ENCODE measurements at places on chromosomes 6 and 20.

DNA sequence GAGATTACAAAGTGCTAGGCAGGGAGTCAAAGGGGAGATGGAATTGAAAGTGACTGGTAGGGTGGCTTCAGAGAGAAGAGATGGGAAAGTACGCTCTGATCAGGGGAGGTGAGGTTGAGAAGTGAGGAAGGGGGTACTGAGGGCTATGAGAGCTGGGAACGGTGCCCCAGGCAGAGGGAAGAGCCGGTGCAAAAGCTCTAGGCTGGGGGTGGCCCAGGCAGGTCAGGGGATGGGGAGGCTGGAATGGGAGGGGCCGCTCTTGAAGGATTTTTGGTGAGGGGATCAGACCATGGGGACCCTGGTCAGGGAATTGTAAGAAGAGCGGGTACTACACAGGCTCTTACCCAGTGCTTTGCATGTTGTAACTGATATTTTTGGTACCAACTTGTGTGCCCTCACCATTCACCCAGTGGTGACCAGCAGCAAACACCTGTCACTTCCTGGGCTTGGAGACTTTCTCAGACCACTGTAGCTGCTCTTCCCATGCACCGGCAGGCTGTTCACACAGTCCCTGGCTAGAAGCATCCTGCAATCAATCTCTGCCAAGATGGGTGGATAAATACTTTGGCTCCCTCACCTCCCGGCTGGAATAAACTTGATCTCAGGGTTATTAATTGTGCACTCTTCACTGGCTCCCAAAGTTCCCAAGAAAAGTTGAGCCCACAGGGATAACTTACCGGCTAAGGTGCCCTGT, 24.0 kb downstream of the PCK1 start:
- DNase-seq: no peak

- DNase-seq: no peak
Measured at GRCh38 chr20:48329676-48330664, 497.8 kb downstream of the PREX1 start.

GRCh38 chr6:5529015-5529414, 267.7 kb downstream of the FARS2 start:
- DNase-seq: no peak

DNA sequence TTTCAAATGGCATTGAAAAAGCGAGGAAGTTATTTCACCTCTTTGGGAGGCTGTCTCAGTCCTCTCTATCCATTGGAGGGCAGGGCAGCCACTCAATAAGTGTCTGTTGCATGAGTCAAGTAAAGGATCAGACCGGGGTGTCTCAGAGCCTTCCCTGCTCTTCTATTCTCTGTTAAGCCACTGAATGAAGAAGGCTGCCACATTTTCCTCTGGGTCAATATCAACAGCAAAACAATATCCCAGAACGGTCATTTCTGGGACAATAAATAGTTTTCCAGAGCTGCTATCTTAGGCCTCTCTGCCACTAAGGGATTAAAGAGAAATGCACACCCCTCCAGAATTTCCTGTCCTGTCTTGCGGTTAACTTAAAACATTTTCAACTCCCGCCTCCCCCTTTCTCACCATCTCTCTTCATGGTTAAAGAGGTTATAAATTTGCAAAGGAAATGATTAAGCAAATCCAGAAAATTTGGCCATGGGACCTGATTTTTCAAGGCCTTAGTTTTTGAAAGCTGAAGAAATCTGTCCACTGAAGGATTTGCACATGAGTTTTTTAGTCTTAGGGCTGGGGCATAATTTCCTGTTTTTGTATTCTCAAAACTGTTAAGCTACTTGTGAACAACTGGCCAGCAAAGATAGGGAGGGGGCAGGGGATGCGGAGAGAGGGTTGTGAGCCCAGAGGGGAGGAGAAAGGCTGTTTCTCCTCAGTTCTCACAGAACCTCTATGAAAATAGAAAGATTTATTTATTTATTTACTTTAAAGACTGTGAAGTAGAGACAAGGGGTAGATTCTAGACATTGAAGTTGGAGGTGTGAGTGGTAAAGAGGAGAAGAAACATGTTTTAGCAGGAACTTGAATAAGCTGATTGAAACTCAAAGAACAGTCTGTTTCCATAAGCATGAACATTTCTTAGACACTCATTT, 135.7 kb downstream of the BCAS1 start:
- DNase-seq: no peak

All from AG04450 (cell line).